ENCODE measurements at places on chromosomes 12 and 14.

GRCh38 chr14:94953541-94954260 is 183.8 kb upstream of the GSC start:
- no peak for DNase-seq

DNA sequence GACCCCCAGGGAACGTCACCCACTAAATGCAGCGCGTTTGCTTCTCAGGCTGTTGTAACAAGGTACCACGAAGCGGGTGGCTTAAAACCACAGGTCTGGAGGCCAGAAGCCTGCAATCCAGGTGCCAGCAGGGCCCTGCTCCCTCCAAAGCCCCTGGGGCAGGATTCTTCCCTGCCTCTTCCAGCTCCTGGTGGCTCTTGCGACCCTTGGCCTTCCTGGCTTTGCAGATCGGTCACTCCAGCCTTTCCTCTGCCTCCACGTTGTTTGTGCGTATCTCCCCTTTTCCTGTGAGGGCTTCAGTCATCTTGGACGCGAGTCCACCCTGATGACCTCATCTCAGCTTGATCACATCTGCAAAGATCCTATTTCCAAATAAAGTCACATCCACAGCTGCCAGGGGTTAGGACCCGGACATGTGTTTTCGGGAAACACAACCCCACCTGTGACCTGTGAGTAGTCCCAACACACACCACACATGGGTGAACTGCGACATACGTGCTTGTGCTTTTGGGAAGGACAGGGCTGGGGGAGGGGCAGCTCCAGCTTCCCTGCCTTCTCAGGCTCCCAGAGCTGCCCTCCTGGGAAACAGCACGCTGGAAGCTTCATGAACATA is 114.5 kb upstream of the NCOR2 start:
- DNase-seq = peak; percentile 83

GRCh38 chr12:41055875-41056577 is 132.1 kb upstream of the PDZRN4 start:
- no peak for DNase-seq

- DNase-seq = peak; percentile 93
These were observed 22.4 kb downstream of the CALM1 start for GRCh38 chr14:90419200-90419599.

DNA sequence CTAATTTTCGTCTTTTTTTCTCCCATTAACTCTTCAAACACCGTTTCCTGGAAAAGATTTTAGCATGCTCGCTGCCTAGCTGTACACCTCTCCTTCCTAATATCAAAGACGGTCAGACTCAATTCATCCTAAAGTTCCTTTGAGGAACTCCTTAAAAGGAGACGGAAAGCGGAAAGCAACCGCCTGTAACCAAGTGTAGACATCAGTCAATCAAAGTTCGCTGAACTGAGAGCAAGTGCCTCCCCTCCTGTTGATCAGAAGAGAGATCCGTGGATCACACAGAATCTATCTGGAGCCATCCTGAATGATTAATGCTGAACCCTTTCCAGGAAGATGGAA is 412 bp upstream of the TEP1 start:
- no peak for DNase-seq

DNA sequence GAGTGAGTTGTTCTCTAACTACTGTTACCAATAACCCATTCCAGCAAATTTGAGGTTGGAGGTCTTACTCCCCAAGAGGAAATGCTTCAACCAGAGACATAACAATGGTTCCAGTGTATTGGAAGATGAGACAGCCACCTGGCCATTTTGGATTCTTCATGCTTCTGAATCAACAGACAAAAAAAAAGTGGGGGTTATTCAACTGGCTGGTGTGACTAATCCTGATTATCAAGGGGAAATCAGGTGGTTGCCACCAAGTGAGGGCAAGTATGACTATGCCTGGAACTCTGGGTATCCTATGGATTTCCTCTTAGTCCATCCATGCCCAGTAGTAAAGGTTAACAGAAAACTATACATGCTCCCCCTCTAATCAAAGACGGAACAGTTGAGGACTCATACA is 29.9 kb upstream of the ZNF641 start:
- no peak for DNase-seq

Measured in left cardiac atrium (tissue), 4 donors.